ENCODE measurements at places on chromosomes 2 and 18. TPM values are rescaled to one million over a fixed set of nuclear protein-coding genes. Genes with fewer than 3 reads are reported as not detected.

The ADCYAP1 gene
- total RNA-seq = not detected

The DOK6 gene
- not detected for total RNA-seq

The ALLC gene
- not detected for total RNA-seq

The APCDD1 gene
- total RNA-seq = 0.53 TPM

The PKP4 gene
- total RNA-seq = 50.5 TPM

The MARCHF4 gene
- total RNA-seq = 9.6 TPM

The DIPK1C gene
- not detected for total RNA-seq

The SP140 gene
- total RNA-seq = not detected

The PUS10 gene
- 16.5 TPM for total RNA-seq

The FAM237A gene
- total RNA-seq = not detected

The NOSTRIN gene
- total RNA-seq = 0.07 TPM

The TLX2 gene
- total RNA-seq = not detected

The SGPP2 gene
- not detected for total RNA-seq

The MAB21L4 gene
- under 0.01 TPM for total RNA-seq

The IL1R1 gene
- total RNA-seq = 10.9 TPM

The CAMKMT gene
- 12.1 TPM for total RNA-seq

The KCNG3 gene
- total RNA-seq = under 0.01 TPM

The CYTIP gene
- 0.13 TPM for total RNA-seq

The RPS27A gene
- total RNA-seq = 1,243 TPM

The ARHGAP25 gene
- total RNA-seq = 3.0 TPM

The NT5DC4 gene
- total RNA-seq = not detected

The ANKRD62 gene
- total RNA-seq = not detected

The GDF7 gene
- 2.5 TPM for total RNA-seq
